Dorsolateral prefrontal cortex (tissue), 122 donors: ENCODE measurements at places on chromosomes 5 and 9.

- no peak for DNase-seq
Observed at GRCh38 chr9:23431459-23431858, 394.6 kb downstream of the ELAVL2 start.

- no peak for DNase-seq
Observed at GRCh38 chr9:91053824-91054223, 252.2 kb downstream of the SYK start.

DNA sequence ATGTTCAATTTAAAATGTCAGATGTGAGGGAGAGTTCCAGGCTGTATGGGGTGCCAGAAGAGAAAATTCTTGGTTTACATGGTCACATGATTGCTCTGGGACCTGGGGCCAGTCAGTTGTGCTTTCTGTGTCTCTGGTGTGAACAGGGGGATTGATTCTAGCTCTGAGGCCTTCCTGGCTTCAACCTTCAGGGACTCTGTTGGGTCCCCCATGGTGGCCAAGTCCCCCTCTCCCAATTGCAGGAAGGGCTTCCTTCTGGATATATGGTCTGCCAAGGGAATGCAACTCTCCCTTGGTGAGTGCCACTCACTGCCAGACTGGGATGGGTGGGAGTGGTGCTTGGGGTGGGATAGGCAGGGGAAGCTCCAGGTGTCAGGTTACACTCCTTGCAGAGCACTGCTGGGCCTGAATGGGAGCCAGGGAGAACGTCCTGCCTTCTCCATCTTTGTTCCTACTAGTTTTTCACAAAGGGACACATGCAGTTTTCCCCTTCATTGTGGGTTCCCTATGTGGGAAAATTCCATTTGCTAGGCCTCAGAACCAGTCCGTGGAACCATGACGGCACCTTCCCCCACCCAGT lies 153.2 kb downstream of the MELK start:
- DNase-seq = no peak

- DNase-seq = no peak
Observed at GRCh38 chr9:110217656-110218099, 9.7 kb upstream of the C9orf152 start.

GRCh38 chr9:18786911-18787650 lies 245.9 kb downstream of the SAXO1 start:
- no peak for DNase-seq

- DNase-seq = no peak
Observed at GRCh38 chr5:172052450-172053236, 46.2 kb upstream of the FBXW11 start.

DNA sequence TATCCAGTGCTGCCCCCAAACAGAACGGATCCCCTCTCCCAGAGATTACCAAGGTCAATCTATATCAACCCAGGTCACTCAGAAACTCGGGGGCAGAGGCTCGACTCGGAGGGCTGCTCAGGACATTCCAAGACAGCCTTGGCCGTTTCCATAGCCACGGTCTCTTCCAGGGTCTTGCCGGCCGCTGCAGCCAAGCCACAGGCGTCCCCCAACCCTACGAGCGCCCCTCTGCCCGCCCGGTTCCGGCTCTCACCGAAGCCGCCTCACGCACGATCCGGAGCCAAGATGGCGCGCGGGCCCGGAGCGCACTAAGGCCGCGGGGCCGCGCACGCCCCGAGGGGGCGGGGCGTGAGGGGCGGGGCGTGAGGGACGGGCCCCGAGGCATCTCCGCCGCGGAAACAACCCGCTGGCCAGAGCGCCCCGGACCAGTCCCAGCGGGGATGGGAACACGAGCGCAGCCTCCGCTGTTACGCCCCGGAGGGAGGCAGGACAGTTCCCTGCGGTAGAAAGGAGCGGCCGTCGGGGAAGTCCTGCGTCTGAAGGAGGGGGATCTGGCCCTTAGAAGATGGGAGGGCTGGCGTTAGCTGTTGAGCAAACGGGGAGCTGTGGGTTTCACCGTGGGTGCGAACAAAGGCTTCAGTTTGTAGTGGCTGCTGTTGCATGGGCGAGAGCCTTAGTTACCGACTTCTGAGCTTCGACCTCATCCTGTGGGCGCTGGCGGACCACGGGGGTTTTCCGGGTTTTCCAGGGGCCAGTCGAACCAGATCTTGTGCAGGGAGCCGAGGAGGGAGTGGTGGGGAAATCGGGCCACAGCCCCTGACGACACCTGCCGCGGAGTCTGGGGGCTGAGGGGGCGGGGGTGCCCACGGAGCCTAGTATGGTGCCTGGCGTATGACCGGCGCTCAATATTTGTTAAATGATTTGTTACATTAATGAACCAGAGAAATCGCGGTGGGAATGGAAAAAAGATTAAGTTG lies at the start of gene RPP25L:
Gene RPP25L (minus strand): TSS at position 287 of the 977 bp plus-strand sequence. CDS start 801 bp downstream, outside the sequence.
- peak; percentile 81 for DNase-seq

- DNase-seq = no peak
Observed at GRCh38 chr5:84306601-84307000, 78.1 kb downstream of the EDIL3 start.

- DNase-seq = no peak
Observed at GRCh38 chr5:86572825-86573517, 44.8 kb upstream of the COX7C start.

- no peak for DNase-seq
Observed at GRCh38 chr5:29229461-29229860, 1964.0 kb upstream of the CDH6 start.

- DNase-seq = peak; percentile 51
Observed at GRCh38 chr9:114898741-114899140, 31.6 kb downstream of the TNFSF8 start.

DNA sequence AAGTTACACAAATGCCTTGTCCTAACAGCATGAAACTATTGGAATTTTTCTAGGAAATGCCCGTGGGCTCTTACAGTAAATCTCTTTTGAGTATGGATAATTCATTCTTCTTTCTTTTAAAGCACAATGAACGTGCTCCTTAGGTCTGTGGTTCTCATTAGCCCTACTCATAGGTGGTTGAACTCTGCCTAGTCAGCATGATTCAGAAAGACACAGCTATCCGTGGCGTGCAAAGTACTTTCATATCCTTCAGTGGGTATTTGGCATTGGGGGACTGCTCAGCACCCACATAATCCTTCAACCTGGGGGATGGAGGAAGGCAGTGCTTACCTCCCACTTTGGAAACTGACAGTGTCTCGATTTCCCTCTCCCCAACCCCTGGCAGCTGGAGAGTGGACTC lies 462.0 kb upstream of the CLINT1 start:
- no peak for DNase-seq

GRCh38 chr9:124625087-124625486 lies 117.9 kb upstream of the NR5A1 start:
- no peak for DNase-seq

DNA sequence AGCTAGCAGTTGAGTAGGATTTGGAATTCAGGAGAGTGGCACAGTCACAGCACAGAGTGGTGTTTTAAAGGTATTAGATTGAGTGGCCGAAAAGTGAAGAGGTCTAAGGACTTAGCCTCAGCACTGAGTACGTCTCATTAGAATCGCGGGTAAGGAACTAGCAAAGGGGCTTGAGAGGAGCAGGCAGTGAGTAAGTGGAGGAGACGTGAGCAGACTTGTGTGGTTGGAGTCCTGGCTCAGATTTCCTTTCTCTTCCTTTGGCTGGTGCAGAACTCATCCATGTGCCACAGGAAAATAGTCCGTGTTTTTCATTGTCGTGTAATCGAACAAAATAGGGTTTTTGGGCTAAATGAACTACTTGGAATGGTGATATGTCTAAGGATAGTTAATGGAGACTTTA lies 3.4 kb downstream of the EXOSC2 start:
- no peak for DNase-seq

DNA sequence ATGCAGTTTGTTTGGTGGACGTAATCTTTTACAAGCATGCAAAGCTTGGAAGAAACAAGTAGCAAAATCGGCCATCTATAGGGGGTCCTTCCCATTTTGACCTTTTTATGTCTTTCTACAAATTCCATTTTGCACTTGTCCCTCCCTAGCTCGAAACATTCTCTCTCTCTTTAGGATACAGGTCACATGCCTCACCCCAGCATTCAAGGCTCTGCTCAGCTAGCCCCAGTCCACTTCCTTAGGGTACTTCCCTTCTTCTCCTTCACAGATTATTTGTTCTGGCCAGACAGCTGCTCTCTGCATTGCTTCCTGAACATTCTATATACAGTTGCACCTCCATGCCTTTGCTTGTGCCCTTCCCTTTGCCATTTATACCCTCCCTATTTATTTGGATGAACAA lies 31.7 kb upstream of the TRIM14 start:
- DNase-seq = no peak

- no peak for DNase-seq
Observed at GRCh38 chr9:89304834-89305188, 6.2 kb upstream of the CKS2 start.

DNA sequence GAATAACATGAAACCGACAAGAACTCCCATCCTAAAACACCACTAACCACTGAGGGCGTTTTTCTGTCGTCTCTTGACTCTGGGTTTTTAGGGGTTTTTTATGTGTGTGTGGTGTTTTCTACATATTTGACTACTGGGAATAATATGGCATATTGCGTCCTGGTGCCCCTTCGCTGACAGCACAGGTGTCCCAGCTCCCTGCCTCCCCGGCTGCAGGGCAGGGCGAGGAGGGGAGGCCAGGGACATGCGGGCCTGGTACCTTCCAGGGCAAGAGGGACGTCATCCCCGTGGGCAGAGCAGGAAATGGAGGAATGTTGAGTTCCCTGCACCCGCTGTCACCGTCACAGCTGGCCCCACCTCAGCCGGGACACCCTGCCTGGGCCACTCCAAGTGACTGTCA lies 34.8 kb downstream of the VAV2 start:
- DNase-seq = no peak

DNA sequence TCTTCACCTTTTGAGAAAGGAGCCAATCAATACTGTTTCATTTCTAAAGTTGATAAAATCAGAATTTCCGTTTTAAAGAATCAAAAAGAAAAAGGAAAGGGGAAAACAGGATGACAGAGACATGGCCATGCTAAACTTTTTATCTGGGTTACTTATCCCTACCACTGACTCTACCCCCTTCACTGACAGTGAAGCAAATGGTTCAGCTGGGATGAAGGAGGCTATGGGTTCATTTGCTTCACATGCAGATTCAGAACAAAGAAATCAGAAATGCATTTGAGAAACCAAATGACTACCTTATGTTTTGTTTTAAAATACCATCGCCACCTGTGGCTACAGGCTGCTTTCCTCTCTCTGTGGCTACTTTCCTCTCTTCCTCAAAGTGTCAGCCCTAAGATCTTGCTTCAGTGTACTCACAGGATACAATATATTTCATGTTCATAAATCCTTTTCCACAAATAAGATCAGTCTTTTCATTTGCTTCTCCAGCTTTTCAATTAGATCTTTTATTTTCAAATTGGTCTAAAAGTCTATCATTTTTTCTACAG lies 53.3 kb downstream of the LPAR1 start:
- DNase-seq = no peak

- no peak for DNase-seq
Observed at GRCh38 chr9:111148052-111149017, 110.1 kb upstream of the LPAR1 start.

DNA sequence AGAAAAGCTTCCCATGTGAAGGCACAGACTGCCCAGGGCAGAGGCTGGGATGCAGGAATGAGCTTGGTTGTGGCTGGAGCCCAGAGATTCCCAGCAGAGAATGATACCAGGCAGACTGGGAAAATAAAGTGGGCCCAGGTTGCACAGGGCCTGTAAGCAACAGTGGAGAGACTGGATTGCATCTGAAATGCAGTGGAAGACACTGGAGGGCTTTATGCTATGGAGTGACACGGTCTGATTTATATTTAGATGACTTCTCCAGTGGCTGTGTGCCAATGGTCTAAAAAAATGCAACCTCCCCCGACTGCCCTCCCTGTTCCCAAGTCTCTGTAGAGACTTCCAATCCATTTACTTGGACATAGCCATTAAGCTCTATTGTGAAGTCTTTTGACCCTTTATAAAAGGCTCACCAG lies 951.1 kb upstream of the DMAC1 start:
- DNase-seq = no peak

DNA sequence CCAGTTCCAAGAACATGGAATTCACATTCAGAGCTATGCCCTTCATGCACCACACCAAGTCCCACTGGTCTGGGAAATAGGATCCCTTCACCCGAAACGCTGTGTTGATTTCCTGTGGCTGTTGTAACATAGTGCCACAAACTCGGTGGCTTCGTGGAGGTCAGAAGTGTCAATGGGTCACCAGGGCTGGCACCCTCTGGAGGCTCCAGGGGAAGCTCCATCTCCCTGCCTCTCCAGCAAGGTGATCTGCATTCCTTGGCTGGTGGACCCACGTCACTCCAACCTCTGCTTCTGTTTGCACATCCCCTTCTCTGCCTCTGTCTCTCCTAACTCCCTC lies 28.9 kb upstream of the ALDH1B1 start:
- no peak for DNase-seq

- DNase-seq = no peak
Observed at GRCh38 chr5:137615171-137615775, 116.1 kb upstream of the SPOCK1 start.

GRCh38 chr5:56037531-56038010 lies 42.8 kb upstream of the IL6ST start:
- DNase-seq = no peak

- peak; percentile 60 for DNase-seq
Observed at GRCh38 chr9:95515272-95516113, 1.3 kb downstream of the PTCH1 start.

- no peak for DNase-seq
Observed at GRCh38 chr5:96595300-96596090, 66.7 kb upstream of the CAST start.

DNA sequence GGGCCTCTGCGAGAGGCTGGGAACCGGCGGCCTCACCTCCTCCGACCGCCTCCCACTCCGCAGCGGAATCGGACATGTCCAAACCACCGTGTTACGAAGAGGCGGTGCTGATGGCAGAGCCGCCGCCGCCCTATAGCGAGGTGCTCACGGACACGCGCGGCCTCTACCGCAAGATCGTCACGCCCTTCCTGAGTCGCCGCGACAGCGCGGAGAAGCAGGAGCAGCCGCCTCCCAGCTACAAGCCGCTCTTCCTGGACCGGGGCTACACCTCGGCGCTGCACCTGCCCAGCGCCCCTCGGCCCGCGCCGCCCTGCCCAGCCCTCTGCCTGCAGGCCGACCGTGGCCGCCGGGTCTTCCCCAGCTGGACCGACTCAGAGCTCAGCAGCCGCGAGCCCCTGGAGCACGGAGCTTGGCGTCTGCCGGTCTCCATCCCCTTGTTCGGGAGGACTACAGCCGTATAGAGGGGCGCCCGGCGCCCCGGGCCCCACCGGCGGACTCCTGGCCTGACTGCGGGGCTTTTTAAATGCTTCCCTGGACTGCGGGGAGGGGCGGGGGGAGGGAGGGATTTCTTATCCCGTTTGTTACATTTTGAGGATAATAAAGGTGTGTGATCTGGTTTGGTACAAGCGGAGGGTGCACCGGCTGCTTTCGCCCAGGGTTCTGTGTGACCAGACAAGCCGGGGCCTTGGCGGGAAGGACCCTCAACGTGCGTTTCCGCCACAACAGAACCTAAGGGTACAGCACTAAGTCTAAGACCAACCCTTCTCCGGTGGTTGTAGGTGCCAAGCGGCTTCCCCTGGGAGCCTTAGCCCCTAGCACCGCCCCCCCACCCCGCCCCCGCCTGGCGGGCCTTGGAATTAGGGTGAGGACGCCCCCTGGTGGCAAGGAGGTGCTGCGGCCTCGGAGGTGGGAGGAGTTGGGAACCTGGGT lies 9.3 kb downstream of the PRR7 start:
- DNase-seq = peak; percentile 88
